ENCODE measurements at places on chromosomes 3 and 15.

GRCh38 chr3:150069154-150069527 is 98.4 kb upstream of the PFN2 start:
- no peak for DNase-seq

DNA sequence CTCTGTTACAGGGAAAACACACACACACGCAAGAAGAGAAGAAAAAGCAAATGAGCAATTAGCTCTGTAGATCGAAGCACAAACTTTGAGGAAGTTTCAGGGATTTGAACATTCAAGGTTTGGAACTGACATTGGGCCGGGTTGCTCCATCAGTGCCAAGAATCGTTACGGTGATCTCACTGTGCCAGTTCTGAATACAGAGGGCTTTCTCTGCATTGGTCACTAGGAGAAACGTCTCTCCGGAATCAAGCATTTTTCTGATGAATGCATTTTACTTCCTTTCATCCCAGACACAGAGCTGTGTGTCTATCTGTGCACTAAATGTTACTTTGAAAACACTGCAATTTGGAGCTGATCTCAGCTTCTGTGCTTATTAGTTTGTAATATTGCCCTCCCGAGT is 11.2 kb downstream of the HRH1 start:
- no peak for DNase-seq

GRCh38 chr3:21229426-21230135 is 521.4 kb downstream of the ZNF385D start:
- DNase-seq, result no peak

DNA sequence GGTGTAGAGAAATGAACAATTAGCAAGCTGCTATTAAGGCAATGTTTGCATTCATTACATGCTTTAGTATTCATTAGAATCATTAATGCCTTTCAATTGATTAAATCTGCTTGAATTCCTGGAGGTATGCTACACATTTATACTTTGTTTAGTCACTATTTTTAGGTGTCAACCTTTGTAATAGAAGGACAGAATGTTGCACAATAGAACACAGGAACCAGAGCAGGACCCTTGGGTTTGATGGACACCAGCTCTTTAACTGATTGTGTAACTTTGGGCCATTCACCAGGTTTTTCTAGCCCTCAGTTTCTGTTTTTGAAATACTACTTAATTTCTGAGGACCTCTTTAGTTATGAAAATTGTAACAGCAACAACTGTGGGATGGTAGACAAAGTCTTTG is 317.6 kb upstream of the UMPS start:
- no peak for DNase-seq

GRCh38 chr3:112143251-112143650 is 10.2 kb upstream of the GCSAM start:
- DNase-seq, result no peak

- DNase-seq, result peak; percentile 9
These were observed 272.6 kb downstream of the SUCLG2 start for GRCh38 chr3:67381667-67382272.

- DNase-seq, result no peak
These were observed 35.9 kb upstream of the PTPN23 start for GRCh38 chr3:47344971-47345370.

GRCh38 chr3:141294848-141295247 is 63.2 kb downstream of the PXYLP1 start:
- DNase-seq, result no peak
